ENCODE measurements at places on chromosomes 3 and 15.

DNA sequence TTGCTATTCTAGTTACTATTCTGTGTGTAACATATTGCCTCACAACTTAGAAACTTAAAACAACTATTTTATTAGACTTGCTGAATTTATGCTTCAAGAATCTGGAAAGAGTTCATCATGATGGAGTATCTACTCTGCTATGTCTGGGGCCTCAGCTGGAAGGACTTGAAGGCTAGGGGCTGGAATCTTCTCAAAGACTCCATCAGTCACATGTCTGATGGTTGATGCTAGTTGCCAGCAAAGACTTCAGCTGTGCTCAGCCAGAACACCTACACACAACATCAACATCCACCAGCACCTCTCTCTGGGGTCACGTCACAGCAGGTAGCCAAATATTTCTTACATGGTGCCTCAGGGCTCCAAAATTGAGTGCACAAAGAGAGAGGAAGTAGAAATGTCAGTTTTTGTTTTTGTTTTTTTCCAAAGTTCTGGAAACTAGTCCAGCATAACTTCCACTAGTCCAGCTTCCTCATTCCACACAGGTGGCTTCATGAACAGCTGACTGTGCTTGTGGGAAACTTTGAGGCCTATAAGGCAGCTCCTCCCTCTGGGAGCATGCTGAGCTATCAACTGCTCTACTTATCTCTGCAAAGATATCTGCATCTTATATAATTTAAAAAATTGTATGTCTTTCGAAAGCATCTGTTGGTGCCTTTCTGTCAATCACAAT lies 325.4 kb upstream of the AGTR1 start:
- no peak for DNase-seq

GRCh38 chr3:140927279-140928069 lies 14.2 kb upstream of the SLC25A36 start:
- no peak for DNase-seq

DNA sequence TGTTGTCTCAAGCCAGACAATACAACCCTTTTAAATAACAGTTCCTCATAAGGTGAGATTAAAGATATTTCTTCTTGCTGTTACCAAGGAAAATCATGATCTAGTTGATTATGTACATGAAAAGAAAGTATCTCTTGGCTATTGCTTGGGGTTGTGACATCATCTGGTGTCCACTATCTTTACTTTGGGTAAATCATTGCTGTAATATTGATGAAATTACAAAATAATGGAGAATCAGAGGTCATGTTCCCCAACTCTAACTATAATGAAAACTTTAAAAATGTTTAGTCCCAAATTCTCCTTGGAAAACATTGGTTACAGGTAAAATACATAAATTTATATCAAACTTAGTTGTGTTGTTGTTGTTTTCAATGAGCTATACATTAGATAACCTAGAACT lies 142.2 kb downstream of the ARPP21 start:
- no peak for DNase-seq

GRCh38 chr3:67940210-67940952 lies 286.0 kb upstream of the SUCLG2 start:
- DNase-seq = no peak

- DNase-seq = peak; percentile 72
Measured at GRCh38 chr15:51696566-51696965, 15.3 kb downstream of the SCG3 start.

GRCh38 chr3:184568924-184569829 lies 7.6 kb downstream of the EPHB3 start:
- peak; percentile 32 for DNase-seq

- DNase-seq = no peak
Measured at GRCh38 chr15:52803467-52804306, 13.6 kb upstream of the ONECUT1 start.

GRCh38 chr3:149131589-149131988 lies 2.2 kb downstream of the HPS3 start:
- DNase-seq = no peak

DNA sequence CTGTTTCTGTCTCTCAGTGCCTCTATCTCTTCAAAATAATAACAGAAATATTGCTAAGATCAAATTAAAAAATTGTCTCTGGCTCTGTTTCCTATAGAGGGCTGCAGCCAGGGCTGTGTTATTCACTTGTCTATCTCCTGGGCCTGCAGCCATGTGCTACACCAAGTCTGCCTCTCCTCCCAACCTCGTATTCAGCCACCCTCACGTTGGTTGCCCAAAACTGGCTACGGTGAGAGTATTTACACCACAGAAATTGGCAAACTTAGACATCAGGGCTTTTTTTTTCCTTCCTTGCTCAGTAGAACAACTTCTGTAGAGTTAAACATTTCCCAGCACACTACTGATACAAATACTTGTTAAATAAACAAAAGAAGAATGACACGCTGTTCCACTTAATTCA lies 320.9 kb upstream of the ICE2 start:
- DNase-seq = no peak

- no peak for DNase-seq
Measured at GRCh38 chr3:85631070-85631469, 672.3 kb downstream of the CADM2 start.

DNA sequence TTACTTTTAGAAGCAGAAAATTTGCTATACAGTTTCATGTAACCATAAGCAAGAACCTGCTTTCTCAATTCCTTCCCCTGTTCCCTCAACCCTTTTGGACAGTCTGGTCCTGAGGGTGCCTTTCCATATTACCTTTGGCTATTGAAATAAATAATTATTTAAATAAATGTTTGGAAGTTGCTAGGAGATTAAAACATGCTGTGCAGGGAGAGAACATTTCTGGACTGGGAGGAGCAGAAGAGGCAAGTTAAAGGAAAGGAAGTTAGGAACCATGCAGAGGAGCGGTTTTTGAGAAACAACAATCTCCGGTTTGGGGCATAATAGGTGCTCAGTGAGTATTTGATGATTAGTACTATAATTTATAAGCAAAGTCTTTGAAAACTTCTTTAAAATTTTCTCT lies 41.8 kb downstream of the ZNF609 start:
- no peak for DNase-seq

- no peak for DNase-seq
Measured at GRCh38 chr15:78304216-78305066, 5.0 kb upstream of the SKIC8 start.

- no peak for DNase-seq
Measured at GRCh38 chr3:196274585-196274984, 12.9 kb downstream of the PCYT1A start.

- DNase-seq = no peak
Measured at GRCh38 chr3:178850450-178851190, 221.0 kb downstream of the ZMAT3 start.

DNA sequence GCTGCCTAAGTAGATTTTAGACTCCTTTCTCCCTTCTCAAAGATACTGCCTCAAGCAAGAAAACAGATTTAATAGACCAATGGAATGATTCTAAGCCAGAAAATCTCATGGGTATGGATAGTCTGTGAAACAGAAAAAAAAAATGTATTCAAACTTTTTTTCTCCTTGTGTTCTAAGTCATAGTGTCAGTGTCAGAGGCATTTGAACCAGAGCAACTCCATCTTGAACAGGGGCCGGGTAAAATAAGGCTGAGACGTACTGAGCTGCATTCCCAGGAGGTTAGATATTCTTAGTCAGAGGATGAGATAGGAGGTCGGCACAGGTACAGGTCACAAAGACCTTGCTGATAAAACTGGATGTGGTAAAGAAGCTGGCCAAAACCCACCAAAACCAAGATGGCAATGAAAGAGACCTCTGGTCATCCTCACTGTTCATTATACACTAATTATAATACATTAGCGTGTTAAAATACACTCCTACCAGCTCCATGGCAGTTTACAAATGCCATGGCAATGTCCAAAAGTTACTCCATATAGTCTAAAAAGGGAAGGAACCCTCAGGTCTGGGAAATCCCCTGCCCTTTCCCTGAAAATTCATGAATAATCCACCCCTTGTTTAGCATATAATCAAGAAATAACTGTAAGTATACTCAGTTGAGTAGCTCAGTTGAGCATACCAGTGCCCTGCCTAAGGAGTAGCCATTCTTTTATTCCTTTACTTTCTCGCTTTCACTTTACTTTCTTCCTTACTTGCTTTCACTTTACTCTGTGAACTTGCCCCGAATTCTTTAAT lies 72.8 kb upstream of the GOLGA8B start:
- no peak for DNase-seq

DNA sequence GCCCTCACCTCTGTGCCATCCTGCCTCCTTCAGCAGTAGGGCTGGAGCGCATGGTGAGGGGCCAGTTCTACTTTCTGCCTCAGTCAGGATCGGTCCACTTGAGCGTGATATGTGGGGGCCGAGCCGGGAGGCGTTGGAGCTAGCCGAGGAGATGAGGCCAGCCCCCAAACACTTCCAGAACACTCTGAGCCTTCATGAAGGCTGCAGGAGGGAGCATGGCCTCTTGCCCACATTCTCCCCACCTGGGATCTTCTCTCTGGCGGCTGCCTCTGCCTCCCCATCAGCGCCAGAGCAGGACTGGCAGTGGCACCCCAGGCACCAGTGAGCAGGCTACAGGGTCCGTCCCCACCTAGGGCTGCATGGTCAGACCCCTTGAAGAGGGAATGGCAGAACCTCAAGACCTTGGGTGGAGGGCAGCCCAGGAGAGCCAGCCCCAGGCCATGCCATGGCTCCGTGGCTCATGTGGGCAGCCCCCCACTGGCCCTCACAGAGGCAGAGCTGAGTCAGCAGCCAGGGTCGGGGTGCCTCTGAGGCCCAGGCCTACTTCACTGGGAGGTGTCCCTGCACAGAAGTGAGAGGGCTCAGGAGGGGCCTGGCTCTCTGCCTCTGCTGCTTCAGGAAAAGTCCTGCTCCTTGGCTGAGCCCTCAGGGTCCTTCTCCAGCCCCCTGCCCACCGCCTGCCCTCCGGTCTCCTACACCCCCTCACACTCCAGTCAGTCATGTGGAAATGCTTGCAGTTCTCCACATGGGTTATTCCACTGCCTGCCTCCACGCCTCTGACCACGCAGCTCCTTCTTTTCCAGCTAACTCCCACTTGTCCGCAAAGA lies 28.1 kb upstream of the CYP11A1 start:
- DNase-seq = no peak

- DNase-seq = no peak
Measured at GRCh38 chr3:105976196-105976595, 107.4 kb upstream of the CBLB start.

Data from NCI-H2171 (cell line).